ENCODE measurements at places on chromosomes 5 and 9.

DNA sequence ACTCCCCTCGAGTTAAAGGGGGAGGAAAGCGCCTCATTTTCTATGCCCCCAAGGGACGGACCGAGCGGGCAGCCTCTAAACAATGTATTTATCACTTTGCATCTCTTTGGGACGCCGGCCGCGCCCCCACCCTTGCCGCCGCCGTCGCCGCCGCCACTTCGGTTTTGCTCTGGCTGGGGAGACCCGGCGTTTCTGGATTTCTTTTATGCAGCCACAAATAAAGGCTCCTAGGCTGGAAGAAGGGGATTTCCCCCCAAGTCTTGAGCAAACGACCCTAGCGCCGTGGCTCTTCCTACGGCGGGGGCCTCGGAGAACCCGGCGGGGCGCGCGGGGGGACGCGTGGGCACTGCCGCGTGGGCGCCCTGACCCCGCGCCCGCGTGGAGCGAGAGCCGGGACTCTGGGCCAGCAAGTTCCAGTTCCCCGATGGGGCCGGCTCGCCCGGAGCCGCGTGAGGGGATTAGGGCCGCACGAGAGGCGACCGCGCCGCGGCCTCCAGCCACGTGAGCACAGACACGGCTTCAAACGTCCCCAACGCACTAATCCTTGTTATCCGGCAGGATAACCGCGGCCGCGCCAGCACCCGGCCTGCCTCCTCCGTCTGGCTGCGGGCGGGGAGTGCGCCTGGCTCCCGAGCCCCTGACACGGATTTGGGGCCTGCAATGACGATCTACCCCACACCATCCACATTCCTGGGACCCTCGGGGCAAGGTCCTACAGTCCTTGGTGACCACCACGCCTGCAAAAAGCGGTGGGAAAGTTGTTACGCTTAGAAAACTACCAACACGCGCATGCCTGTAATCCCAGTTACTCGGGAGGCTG lies 7.9 kb upstream of the NEUROG1 start:
- no peak for DNase-seq

DNA sequence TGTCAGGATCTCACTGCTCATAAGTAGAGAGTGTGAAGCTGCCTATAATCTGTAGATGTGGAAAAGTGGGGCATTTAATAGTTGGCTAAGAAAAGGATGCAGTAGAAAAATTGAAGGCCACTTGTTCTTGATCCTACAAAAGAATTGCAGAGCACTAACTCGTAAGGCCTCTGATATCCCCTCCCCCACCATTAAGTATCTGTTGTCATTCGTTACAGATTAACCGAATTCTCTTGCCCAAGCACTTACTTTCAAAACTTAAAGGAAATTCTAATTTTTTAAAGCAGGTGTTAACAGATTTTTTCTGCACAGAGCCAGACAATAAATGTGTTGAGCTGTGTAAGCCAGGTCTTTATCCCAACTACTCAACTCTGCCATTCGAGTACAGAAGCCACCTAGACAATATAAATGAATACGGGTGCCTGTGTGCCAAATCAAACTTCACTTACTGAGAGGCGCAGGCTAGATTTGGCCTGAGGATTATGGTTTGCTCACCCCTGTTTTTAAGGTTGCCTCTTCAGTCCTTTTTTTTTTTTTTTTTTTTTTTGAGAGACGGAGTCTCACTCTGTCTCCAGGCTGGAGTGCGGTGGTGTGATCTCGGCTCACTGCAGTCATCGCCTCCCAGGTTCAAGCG lies 234.8 kb downstream of the RFK start:
- DNase-seq, result no peak

DNA sequence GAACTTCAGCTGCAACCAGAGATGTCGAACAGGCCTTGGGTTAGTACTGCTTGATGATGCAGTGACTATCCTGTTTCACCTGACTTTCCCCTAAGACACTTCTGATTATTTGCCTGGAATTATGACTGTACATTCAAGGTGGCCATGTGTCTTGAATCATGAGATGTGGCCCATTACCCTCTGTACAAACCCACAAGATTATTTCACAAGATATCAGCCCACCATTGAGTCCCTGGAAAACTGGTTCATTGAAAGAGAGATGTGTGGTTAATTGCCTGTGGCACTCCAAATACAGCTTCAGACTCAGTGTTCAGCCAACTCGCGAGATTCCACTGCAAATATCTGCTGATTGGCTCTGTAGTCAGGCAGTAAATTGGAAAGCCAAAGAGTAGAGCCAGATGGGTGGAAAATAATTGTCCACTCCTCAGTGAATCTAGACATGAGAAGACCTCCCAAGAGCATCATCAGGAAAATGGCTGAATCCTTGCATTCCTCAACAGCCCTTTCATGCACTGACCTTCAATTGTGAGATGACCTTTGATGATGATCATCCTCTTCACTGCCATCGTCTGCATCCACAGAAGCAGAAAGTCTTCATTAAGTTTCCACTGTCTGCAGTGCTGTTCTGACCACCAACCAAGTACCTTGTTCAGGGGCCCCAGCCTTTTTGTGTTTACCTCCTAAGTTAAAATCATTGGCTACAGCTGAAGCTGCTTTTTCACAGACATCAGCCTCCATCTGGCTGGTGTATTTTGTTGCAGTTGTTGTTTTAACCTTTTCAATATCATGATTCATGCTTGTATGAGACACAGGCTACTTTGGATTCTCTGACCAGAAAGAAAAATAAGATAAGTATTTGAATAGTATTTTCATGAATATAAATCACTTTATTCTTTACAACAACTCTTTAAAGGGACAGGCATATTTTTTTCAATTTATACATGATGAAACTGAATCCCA lies 75.2 kb downstream of the ESM1 start:
- peak; percentile 60 for DNase-seq

GRCh38 chr9:90433398-90433941 lies 209.2 kb downstream of the DIRAS2 start:
- peak; percentile 77 for DNase-seq

GRCh38 chr9:121871431-121872025 lies 220.1 kb downstream of the DAB2IP start:
- DNase-seq, result no peak

GRCh38 chr9:72489986-72490385 lies 31.4 kb upstream of the TMC1 start:
- no peak for DNase-seq

DNA sequence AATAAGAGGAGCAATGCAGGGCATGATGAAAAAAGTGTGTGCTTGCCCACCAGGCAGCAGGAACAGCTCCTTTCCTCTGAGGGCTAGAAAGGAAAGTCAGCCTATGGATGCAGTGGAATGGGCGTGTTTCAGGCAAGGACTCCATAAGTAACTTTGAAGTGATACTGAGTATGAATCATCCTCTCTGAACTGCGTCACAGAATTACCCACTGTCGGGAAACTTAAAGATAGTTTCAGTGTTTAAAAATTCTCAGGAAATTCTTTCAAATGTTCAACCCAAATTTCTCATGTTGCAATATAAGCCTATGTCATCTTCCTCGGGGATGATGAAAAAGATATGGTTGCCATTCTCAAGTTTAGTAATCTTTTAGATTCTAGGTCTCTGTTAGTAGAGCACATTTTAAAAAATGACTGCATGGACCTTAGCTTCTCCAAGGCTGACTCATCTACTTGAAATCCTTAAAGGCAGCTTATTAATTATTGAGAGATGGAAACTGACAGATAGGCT lies 27.7 kb downstream of the PTCD2 start:
- peak; percentile 96 for DNase-seq

DNA sequence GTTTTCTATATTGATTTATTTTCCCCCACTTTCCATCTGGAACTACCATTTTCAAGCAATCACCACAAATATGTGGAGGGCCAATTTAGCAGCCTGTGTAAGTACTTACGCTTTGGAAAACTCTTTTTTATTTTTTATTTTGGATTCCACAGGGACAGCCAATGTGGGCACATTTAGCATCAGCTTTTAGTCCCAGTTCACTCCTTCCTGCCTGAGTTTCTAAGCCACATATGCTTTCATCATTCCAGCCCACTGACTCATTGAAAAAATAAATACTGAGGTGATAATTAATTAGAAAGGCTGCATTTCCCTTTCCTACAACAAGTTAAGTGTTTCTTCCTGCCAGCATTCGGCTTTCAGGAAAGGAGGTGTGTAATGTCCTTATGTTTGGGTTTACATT lies 76.8 kb downstream of the TMEM167A start:
- DNase-seq, result peak; percentile 65

GRCh38 chr5:174327317-174327864 lies 281.9 kb downstream of the NSG2 start:
- peak; percentile 75 for DNase-seq

GRCh38 chr5:121138952-121139351 lies 674.9 kb downstream of the PRR16 start:
- no peak for DNase-seq

- DNase-seq, result no peak
Measured at GRCh38 chr9:93678199-93679019, 102.0 kb downstream of the PHF2 start.

DNA sequence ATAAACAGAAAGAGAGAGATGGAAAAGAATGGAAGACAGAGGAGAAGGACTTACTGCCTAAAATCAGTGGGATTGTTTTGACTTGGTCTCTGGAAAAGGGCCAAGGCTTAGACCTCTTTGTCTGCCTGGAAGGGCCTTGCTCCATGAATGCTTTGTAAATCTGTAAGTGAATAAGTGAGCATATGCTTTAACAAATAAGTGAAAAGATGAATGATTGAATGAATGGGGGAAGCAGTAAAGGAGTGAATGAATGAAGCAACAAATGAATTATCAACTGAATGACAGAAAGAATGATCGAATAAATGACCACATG lies 5.5 kb downstream of the KCNIP1 start:
- DNase-seq, result no peak

GRCh38 chr5:25544652-25545249 lies 900.0 kb upstream of the CDH10 start:
- DNase-seq, result peak; percentile 10

DNA sequence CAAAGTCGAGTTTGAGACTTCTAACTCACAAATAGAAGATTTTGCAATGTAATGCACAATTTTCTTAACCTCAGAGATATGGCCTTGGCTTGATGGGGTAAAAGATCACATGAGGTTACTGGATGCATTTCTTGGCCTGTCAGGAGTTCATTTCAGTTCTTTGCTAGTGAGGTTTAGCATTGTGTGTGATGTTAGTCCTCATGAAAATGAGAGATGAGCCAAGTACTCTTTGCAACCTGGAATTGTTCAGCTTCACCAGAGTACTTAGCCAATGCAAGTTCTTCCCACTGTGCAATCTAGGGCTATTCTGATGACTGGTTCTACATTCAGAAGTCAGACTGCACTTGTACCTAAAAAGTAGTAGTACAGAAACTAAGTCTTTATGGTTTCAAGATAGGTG lies 24.9 kb downstream of the GNAQ start:
- no peak for DNase-seq

DNA sequence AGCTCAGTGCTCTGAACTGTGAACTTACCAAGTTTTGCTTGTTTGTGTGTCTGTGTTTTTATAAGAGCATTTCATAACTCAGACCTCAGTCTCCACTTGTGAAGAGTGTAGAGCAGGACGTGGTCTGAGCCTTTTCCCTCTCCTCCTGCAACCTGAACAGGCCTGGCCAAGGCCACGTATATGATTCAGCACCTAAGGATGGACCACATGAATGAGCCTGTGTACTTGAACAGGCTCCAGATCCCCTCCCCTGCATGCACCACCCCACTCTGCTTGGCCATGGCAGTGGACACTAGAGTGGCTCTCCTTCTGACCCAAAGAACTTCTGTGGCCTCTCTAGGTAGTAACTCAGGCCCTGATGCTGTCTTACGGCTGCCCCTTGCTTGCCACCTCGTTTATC lies 125.9 kb upstream of the FSTL4 start:
- DNase-seq, result no peak

GRCh38 chr5:107604146-107604910 lies 66.4 kb downstream of the EFNA5 start:
- no peak for DNase-seq

DNA sequence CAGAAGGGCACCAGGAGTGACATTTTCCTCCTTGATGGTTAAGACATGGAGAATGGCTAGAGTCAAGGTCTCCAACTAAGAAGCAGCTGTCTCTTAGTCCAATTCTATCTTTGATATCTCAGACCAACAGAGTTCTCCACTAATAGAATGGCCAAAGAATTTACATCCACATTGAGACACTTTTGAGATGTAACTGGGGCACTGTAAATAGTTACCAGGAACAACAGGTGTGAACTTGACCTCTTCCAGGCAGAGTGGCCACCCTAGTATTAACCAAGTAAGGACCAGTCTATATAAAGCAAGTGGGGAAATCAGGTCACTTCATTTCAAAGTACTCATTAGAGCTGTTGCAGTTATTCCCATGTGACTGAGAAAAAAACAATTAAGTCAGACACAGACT lies 159.7 kb upstream of the RAD23B start:
- DNase-seq, result no peak

DNA sequence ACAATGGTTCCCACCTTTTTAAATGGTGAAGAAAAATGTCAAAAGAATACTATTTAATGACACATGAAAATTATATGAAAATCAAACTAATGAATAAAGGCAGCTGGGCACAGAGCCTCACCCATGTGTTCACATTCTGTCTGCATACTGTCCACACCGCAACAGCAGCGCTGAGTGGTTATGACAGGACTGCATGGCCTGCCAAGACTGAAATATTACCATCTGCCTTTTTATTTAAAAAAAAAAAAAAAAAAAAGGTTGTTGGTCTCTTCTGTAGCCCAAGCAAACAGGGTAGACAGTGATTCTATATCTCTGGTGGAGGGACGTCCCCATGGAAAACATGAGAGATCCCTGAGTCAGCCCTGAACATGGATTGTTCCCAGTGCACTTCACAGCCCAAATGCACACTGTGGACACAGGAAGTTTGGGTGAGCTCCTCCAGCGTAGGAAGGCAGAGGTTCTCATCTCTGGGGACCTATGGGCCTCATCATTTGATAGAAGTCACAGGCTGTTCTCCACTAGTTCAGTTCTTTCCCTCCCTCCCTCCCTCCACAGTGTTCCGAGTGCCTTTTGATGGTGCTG lies 44.9 kb upstream of the SHC3 start:
- DNase-seq, result no peak

DNA sequence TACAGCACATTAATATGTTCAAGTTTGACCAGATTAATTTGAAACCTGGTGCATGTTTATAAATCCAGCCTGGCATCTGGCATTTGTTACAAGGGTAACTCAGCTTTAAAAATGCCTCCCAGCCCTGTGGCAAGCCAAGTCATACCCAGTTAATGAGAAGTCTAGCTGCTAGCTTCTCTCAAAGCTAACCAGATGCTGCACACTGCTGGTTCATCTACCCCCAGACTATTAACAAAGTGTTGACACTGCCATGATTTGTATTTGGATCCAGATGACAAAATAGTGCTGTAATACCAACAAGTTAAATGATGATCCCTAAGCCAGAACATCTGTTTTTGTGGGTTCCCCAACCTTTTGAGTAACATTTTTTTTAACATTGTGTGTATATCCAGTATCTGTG lies 573.7 kb upstream of the DAB2 start:
- DNase-seq, result peak; percentile 34

- no peak for DNase-seq
Measured at GRCh38 chr9:127975376-127976315, 5.1 kb downstream of the EEIG1 start.

GRCh38 chr5:2039180-2039531 lies 156.4 kb upstream of the IRX4 start:
- DNase-seq, result no peak

GRCh38 chr9:42388146-42388690 lies 204.8 kb downstream of the SPATA31A6 start:
- no peak for DNase-seq

- DNase-seq, result peak; percentile 40
Measured at GRCh38 chr5:13659391-13659790, 285.1 kb downstream of the DNAH5 start.

GRCh38 chr9:104506565-104506964 lies 2.5 kb downstream of the OR13F1 start:
- no peak for DNase-seq

GRCh38 chr9:115146581-115147021 lies 28.6 kb upstream of the TNC start:
- peak; percentile 96 for DNase-seq

GRCh38 chr5:71757590-71758543 lies 38.8 kb downstream of the CARTPT start:
- peak; percentile 52 for DNase-seq
